ENCODE measurements at places on chromosomes 4 and X. TPM values are rescaled to one million over a fixed set of nuclear protein-coding genes. Genes with fewer than 3 reads are reported as not detected.

RBM46 gene
- not detected for total RNA-seq

CXorf49 gene
- total RNA-seq: not detected

SSX4 gene
- not detected for total RNA-seq

NEXMIF gene
- under 0.01 TPM for total RNA-seq

CLNK gene
- not detected for total RNA-seq

TLR6 gene
- total RNA-seq: 1.8 TPM

SOWAHB gene
- total RNA-seq: 0.05 TPM

F8A2 gene
- total RNA-seq: not detected

ZNF330 gene
- total RNA-seq: 33.5 TPM

GABRQ gene
- total RNA-seq: 2.3 TPM
